ENCODE measurements at places on chromosomes 7 and 10.

DNA sequence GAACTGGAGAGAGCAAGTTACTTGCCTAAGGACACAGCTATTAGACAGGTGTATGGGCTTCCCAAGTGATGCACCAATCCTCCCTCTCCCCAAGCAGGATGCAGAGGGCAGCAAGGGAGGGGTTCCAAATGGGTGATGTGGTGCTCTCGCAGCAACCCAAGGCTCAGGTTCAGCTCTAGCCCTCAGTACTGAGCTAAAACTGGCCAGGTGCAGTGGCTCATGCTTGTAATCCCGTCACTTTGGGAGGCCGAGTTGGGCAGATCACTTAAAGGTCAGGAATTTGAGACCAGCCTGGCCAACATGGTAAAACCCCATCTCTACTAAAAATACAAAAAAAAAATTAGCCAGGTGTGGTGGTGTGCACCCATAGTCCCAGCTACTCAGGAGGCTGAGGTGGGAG, 40.7 kb downstream of the GPRIN2 start:
- no peak for DNase-seq

DNA sequence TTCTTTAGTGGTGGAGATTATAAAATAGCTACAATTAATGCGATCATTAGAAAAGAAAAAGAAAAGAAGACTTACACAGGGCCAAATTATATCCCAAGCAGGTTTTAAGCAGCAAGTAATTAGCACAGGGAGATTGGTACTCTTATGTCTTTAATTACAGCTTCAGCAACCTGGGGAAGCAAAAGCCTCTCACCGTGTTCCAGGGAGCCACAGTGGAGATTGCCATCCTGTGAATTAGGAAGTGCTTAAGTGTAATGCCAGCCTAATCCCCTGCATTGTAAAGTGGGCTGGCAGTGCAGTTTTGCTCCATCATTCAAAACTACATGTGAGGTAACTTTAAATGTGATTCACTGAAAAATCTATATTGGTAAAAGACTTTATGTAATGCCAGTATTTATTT, 533.5 kb upstream of the COBL start:
- DNase-seq: no peak

DNA sequence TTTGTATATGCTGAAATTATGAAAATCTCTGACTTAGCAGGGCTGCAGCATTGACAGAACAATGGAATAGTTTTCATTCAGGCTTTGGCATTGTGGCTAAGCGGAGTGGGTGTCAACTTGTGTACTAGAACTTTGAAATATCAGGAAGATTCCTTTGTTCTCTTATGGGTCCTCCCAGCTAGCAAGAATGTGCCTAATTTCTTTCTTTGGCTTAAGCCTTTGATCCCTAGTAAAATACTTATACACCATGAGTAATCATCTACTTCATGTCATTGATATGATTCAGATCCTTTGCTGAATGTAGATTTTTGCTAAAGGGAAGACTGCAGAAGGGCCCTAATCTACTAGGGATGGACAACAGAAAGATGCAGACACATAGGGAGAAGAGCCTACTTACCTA, 6.2 kb downstream of the AVL9 start:
- DNase-seq: no peak

DNA sequence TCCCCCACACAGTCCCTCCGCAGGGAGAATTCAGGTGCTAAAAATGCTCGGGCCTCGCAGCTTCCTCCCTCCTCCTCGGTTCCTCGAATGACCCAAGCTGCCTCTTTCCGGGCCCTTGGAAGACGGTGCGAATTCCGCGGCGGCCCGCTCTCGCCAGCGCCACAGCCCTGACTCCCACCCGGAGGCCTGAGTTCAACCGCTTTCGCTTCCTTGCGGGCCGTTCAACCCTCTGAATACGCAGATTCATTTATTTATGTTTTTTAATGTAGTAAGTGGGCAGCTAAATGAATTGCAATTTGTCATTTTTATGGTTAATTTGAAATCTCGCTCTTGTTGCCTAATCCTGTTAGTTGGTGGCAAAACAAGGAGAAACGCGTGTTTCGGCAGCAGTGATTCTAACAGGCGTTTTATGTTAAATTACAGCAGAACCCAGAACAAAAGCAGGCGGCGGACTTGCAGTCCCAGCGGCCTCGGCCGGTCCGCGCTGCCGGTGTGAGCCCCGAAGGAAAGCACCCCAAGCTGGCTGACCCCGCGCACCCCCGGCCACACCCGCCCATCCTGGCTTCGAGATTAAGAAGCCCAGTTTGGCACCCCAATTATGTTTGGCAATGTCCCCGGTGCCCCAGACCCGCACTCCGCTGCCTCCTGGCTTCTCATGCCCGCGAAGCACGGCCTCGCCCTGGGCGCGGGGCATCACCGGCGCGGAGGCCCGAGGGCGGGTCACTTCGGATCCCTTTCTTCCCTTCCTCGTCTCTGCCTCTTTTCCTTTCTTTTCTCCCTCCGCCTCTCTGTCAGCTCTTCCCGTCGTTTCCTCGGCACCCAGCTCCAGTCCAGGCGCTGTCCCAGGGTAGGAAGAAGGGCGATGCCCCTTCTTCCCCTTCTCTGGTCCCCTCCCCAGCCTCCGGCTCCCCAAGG, 75.9 kb downstream of the INSIG1 start:
- DNase-seq: no peak

DNA sequence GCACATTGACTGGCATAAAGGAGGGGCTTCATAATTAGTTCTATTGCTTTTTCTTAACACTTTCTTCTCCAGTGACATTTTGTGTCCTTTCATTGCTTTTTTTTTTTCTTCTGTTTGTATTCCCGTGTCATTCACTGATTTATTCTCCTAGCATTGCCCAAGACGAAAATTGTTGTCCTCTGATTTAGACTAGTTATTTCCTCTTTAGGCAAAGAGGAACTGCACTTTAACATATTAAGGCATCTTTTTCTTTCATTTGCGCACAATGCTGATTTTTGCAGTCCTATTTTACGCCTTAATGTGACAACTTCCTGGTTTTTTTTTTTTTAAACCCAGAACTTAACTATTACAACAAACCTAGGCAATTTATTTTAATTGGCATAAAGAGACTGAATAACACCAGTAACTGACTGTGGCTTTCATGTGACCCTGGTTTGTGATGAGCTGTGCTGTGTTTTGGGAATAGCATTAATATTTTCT, 39.7 kb downstream of the ARID5B start:
- no peak for DNase-seq

- no peak for DNase-seq
These were observed 10.7 kb downstream of the HBP1 start for GRCh38 chr7:107179326-107180164.

DNA sequence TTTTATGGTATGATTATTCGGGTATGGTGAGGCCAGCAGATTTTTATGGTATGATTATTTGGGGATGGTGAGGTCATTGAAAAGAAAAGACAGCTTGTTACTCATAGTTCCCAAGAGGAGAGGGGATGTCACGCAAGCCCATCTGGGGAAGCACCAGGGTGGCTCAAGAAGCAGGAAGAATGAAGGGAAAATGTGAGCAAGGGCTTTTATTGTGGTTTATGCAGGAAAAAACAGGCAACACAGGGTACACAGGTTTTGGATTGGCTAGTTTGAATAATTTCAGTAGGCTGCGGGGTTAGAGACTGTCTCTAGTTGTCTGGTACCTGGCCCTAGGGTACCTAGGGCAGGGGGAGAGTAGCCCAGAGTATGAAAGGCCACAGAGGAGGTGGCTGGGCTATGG, 26.8 kb upstream of the DGKI start:
- DNase-seq: no peak

- DNase-seq: no peak
These were observed 19.7 kb downstream of the PDGFA start for GRCh38 chr7:499853-500485.

- no peak for DNase-seq
These were observed 183.1 kb upstream of the PRSS58 start for GRCh38 chr7:142440906-142441411.

DNA sequence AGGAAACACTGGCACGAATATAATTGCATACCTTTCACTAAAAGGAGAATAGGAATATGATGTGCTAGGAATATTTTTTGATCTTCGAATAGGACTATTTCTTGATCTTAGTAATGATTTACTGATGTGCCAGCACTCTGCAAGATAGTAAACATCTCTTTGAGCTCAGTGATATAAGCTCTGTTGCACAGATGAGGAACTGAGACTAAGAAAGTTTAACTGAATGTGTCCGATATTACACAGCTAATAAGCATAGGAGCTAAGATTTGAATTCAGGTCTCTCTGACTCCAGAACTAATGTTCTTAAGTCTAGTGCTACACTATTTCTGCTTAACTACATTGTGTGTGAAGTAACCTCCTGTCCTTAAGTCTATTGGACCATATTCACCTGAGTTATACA, 98.4 kb upstream of the PTPRZ1 start:
- no peak for DNase-seq

- DNase-seq: no peak
These were observed 23.4 kb downstream of the RPP38 start for GRCh38 chr10:15120523-15120922.

GRCh38 chr10:115942101-115942500, 330.9 kb downstream of the GFRA1 start:
- DNase-seq: no peak

GRCh38 chr7:2242541-2243429, 759 bp downstream of the NUDT1 start:
- DNase-seq: no peak

DNA sequence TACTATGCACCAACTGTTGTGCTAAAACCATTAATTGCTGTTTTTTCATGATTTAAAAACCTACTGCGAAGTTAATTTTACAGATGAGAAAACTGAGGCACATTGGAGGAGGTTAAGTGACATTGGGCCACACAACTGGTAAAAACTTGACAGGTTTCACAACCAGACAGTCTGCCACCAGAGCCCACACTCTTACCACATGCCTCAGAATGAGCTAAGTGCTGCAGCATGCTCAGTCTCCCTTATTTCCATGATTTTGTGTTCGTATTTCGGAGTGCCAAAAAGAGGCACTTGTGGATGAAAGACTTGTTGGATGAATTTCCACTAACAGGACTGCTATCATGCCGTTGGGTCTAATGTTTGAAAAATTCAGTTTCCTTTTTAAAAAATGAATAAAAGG, 77.4 kb downstream of the PCLO start:
- no peak for DNase-seq

- DNase-seq: no peak
These were observed 225.0 kb downstream of the CELF2 start for GRCh38 chr10:11242443-11243387.

DNA sequence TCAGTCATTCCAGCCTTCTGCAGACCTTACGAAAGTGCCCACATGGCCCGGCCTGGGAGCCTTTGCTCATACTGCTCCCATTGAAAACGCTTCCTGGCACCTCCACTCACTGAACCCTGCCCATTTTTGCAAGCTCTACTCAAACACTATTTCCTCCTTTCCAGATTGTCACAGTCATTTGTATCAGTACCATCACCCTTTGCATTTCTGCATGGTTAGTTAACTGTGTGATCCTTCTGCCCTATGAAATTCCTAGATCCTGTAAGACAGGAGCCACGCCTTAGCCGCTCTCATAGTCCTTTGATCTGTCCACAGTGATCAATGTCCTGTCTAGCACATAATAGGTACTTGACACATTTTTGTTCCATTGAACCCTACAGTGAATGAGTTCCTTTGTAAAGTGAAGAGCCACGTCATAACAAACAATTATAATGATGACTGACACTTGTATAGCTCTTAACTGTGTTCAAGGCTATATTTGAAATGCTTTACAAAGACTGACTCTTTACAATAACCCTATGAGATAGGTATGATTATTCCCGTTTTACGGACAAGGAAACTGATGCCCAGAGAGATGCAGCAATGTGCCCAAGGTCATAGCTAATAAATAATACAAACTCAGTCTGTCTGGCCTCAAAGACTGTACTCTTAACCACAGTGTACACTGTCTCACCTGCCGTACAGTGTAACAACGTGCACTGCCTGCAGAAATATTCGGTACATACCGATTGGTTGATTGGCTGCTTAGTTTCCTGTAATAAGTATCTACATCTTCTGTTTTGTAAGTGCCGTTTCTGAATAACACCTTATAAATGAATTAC, 16.6 kb upstream of the ITIH2 start:
- DNase-seq: no peak

GRCh38 chr10:93245147-93245546, 171.5 kb downstream of the CYP26A1 start:
- DNase-seq: no peak

- DNase-seq: no peak
These were observed 30.7 kb upstream of the HPSE2 start for GRCh38 chr10:99266383-99266782.

DNA sequence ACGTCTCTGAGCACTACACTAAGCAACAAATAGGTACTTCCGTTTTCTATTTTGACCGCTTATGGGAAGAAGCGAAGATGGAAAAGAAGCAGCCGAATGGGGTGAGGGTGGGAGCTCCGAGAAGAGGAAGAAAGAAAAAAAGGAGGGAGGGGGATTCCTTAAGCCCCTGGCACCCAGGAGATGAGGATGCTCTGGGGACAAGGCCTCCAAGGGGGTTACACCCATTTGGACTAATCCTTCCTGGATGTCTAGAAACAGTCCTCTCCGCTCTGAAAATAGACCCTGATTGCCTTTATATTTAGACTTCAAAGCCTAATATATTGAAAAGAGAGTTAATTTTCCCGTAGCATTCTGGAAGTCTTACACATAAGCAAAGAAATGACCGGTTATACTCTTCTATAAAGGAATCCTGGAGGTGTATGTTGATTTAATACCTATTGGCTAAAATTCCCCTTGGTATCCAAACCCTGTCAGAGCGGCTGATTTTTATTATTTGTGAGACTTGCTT, 676 bp upstream of the HTR7 start:
- no peak for DNase-seq

DNA sequence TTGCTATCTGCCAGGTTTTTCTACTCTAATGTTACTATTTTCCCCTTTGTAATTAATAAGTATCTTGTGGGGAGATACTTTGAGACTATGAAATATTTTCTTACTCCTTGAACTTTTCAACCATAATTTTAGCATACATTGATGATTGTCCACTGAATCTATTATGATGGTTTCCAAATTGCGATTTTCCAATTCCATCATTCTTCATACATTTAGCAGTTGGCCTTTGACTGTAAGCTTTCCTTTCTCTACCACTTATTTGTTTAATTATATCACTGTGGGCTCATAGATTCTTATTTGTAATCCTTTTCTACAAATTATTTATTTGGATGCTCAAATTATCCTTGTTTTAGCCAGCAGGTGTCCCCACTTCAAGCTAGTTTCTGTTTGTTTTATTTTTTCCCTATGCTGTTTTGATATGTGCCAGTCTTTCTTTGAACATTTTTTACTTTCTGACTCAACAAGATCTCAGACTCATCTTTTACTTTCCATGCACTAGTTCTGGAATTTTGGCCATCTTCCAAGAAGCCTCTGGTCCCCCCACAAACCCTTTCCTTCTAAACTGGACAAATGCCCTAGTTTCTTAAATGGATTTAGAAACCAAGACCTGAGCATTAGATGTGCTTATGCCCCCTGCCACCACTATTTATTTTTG, 11.4 kb upstream of the MRPS16 start:
- no peak for DNase-seq

GRCh38 chr7:99120501-99120900, 23.4 kb downstream of the SMURF1 start:
- no peak for DNase-seq

- DNase-seq: no peak
These were observed 263.3 kb upstream of the VSTM2A start for GRCh38 chr7:54278847-54279246.

GRCh38 chr10:127612-128432, 7.4 kb upstream of the ZMYND11 start:
- no peak for DNase-seq

Data from mesothelial cell of epicardium (in vitro differentiated cells).